ELF-1 (cell line): ENCODE measurements at places on chromosomes 6 and 20.

- DNase-seq, result peak; percentile 23
These were observed 1.7 kb upstream of the MYO6 start for GRCh38 chr6:75747152-75747992.

DNA sequence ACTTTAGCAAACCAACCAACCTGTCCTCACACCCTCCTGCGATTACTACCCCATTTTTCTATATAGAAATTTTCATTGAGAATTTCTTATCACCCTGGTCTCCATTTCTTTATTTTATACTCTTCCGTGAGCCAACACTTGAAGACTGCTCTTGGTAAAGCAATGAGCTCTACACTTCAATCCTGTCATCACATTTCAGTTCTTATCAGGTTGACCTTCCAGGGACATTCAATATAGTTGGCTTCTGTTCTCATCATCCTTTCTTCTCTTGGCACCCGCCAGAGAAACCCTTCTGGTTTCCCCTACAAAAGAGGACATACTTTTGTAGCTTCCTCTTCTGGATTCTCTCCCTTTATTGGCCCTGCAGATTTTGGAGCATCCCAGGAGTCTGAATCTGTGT lies 279.3 kb downstream of the PRKN start:
- no peak for DNase-seq

DNA sequence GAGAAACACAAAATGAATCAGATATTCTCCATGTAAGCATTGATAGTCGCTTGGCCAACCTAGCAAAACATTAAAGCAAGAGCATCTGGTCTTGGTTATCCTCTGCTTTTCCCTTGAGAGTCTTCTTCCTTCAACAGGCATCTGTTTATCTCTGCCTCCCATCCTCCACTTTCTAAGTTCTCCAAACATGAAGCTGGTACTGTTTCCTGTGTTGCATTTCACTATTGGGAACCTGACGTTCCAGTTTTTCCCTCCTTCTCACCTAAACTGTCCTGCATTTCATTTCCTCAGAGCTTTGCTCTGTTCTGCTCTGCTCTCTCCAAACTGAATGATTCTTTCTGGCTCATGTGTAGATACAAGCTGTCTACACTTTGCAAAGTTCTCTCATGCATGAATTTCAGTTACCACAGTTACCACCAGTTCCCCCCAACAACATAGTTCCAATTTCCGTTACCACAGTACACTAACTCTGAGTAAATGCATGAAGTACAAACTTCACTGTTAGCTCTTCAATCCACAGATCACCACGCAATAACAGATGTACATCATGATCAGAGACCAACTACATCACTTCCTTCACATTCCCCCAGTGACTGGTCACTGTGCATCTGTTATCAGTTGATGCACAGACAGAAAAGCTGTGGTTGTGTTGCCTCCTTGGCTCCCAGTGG lies 86.7 kb upstream of the F13A1 start:
- no peak for DNase-seq

- no peak for DNase-seq
These were observed 21.2 kb upstream of the NOP56 start for GRCh38 chr20:2631228-2631627.

DNA sequence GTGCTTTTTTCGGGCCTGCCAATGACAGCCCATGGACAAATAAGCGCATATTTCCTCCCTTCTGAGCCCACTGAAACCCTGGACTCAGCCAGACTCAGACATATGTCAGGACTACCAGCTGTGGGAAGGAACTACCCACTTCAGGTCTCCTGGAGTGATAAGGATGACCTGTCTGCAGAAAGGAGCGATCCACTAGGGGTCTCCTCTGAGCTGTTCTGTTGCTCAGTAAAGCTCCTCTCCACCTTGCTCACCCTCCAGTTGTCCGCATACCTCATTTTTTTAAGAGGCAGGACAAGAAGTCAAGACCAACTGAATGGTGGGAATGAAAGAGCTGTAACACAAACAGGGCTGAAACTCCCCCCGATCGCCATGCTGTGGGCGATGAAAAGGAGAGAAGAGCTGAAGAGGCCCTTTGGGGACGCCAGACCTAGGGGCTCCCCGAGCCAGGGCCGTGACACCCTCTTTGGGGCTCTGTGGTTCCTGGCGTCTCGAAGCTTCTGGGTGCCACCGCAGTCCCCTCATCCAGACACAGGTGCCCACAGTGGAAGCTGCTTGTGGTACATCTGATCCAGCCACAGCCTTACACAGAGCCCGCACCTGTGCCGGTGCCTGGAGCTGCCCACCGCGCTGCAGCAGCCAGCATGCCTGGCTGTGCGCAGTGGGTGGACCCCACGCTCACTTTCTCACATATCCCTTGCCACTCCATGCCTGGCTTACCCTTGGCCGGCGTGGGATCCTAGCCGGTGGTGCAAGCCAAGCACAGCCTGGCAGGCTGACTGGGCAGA lies 68.8 kb downstream of the EYS start:
- peak; percentile 67 for DNase-seq

- DNase-seq, result no peak
These were observed 368.9 kb upstream of the SULF2 start for GRCh38 chr20:48154040-48154765.

- DNase-seq, result no peak
These were observed 212.3 kb upstream of the TBX18 start for GRCh38 chr6:84976526-84977362.

DNA sequence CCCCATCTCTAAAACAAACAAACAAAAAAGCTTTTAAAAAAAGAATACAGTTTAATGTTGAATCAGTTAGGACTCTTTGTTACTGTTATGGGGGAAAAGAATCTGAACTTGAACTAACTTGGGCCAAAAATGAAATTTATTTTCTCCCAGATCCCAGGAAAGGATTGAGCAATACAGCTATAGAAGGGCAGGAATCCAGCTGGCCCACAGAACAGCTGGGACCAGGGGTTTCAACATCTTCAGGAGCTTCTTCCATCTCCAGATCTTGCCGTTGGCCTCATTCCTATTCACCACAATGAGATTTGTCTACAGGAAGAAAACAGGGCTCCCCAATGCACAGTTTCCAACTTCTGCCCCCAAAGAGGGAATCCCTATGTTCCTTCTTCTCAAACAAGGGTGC lies 43.2 kb upstream of the AKAP12 start:
- DNase-seq, result no peak

- no peak for DNase-seq
These were observed 453.8 kb downstream of the RFPL4B start for GRCh38 chr6:112800916-112801315.

DNA sequence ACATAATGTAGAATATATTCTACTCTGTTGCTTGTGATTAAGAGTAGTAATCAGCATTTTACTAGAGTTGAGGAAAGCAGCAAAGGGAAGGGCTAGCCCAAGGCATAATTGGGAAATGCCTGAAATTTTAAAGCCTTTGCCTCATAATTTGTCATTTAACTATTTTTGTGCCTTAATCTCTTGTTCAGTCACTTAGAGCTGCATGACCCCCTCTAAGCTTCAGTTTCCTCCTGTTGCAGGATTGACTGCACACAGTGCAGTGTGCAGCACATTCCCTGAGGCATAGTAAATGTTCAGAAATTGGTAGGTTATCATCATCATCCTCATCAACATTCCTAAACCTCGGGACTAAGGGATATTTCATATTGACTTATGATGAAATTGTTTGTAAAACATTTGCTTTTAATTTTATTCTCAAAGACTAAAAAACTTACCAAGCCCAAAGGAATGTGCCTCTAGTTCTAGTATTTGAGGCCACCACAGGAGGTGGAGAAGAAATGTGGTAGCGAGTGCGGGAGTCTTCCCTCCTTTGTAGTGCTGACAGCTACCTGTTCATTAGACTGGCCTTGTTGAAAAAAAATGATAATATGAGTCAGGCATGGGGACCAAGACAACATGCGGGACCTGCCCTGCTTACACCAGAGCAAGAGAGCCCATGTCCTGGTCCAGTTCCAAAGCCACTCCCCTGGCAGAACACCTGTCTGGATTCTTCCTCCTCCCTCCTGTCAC lies 14.8 kb upstream of the TENT5A start:
- DNase-seq, result no peak

DNA sequence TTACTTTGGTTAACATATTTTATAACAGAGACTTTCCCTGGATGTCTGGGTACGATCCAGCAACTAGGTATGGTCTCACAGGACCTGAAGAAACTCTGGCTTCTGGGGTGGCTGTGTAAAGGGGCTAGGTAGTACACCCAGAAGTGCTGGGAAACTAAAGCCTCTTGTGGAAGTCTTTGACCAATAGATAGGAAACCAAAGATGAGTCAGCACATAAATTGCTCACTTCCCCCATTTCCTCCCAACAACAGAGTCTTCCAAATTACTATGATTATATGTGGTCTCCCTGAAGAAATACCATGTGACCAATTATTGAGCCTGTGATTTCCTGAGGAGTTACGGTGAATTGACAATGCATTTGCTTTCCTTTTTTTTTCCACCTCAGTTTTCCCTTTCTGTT lies 26.8 kb upstream of the TBX18 start:
- DNase-seq, result no peak

GRCh38 chr20:6665161-6665560 lies 102.3 kb upstream of the BMP2 start:
- no peak for DNase-seq
